ENCODE measurements at places on chromosomes 12 and 14.

DNA sequence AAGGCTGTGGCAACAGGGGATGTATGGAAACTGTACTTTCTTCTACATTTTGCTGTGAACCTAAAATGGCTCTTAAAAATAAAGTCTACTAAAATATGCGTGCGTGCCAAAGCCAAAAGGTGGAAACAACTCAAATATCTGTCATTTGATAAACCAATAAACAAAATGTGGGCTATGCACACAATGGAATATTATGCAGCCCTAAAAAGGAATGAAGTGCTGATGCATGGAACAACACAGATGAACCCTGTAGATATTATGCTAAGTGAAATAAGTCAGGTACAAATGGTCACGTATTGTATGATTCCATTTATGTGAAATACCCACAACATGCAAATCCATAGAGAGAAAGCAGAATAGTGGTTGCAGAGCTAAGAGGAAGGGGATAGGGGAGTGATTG, 8.0 kb downstream of the CACNA2D4 start:
- DNase-seq, result no peak

GRCh38 chr12:103924761-103925641, 5.2 kb upstream of the HSP90B1 start:
- peak; percentile 90 for DNase-seq

- DNase-seq, result no peak
Observed at GRCh38 chr14:56046546-56046945, 71.7 kb upstream of the PELI2 start.

DNA sequence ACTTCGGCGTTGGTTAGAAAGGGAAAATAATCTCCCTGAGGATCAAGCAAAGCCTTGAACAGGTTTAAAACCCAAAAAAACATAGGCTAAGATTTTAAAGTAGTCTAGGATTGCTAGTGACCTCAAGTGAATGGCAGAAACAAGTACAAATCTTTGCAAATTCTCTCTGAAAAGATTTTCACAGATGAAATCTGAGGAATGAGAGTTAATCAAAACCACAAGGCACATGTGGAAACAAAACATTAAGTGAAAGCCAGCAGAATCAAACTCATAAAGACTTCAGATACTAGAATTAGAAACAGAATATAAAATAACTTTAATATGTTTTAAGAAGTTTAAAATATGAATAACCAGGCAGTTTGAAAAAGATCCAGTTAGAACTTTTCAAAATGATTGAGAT, 52.2 kb upstream of the CFL2 start:
- DNase-seq, result no peak

DNA sequence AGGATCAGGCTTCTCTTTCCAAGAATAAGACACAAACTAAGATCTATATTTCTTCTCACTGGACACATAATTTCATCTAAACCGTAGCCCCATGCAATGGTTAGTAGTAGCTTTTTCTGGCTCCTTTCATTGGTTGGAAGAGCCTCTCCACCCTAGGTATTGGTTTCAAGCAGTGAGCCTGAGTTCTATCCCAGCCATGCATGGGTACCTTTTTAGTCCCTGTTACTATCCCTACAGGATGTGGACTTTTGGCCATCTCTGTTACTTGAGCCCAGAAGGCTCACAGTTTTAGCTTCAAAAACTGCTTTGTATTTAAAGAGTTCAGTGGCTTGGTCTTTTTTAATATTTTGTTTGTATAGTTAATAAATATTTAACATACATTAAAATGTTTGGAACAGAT, 16.1 kb downstream of the PPM1A start:
- DNase-seq, result no peak

- DNase-seq, result peak; percentile 76
Observed at GRCh38 chr12:62799126-62799736, 135.7 kb downstream of the PPM1H start.

DNA sequence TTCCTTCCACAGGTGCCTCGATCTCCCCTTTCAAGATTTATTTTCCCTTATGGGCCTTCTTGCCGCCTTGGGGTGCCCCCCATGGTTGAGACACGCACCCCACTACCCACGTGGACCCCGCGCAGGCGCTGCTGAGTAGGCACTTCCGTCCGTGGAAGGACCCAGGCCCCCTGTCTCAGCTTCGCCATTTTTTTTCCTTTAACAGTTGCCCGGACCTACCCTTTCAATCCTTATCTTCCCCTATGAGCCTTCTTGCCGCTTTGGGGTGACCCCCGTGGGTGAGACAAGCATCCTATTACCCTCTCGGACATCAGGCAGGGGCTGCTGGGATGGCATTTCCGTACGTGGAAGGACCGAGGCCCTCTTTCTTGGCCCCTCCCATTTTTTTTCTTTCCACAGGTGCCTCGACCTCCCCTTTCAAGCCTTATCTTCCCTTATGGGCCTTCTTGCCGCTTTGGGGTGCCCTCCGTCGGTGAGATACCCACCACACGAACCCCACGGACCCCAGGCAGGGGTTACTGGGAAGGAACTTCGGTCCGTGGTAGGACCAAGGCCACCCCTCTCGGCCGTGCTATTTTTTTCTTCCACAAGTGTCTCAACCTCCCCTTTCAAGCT, 268.2 kb downstream of the ALG10 start:
- DNase-seq, result no peak

GRCh38 chr14:61469781-61470180, 148.4 kb downstream of the PRKCH start:
- no peak for DNase-seq
